ENCODE measurements at places on chromosomes 2 and 18.

DNA sequence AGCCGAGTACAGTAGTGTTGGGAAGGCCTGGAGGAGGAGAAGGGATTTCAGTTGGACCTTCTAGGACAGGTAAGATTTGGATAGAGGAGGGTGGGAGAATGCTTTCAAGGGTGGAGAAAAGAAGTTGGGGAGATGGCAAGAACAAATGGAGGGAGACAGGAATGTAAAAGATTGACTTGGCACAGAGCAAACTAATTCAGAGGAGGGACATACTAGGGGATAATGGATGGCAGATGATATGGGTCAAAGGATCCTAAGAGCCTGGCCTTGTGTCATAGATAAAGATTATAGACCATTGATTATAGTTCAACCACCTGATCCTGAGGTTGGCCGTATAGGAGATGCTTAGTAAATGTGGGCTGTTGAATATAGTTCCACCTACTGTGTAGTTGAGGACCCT lies 12.4 kb downstream of the WDR43 start:
- DNase-seq = no peak

- no peak for DNase-seq
Measured at GRCh38 chr2:196290569-196290968, 119.2 kb upstream of the STK17B start.

- no peak for DNase-seq
Measured at GRCh38 chr2:10173258-10174005, 50.9 kb downstream of the RRM2 start.

DNA sequence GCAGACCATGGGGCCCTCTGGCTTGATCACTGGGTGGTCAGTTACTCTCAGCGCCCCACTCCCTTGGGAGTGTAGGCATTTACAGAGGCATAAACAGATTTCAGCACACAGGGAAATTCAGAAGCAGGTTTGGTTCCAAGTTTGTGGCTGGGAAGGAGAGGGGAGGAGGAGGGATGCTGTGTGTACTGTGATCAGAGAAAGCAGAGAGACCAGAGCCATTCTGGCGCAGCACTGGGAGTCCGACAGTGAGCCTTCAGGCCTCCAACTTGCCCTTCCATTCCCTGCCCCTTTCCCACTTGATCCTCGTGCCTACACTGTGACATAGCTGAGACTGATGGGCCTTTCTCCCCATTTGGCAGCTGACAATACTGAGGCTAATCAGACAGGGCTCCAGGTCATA lies 47.8 kb upstream of the LOXHD1 start:
- DNase-seq = no peak

DNA sequence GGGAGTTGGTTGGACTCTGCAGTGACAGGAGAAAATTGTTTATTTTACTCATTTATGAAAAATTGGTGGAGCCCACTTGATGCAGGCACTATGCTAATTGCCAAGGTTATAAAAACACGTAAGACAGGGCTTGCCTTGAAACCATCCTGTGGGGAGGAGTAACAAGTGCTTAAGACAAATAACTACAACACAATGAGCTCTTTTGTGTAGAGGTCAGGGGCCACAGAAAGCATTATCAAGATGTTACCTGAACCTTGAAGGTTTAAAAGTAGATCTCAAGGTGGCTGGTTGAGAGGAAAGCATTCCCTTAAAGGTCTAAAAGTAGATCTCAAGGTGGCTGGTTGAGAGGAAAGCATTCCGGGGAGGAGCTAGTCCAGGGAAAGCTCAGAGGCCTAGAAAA lies 381.8 kb upstream of the POU3F3 start:
- DNase-seq = no peak

- DNase-seq = no peak
Measured at GRCh38 chr18:64380117-64380516, 231.2 kb upstream of the LINC00305 start.

GRCh38 chr2:108364676-108365297 lies 13.0 kb upstream of the SULT1C4 start:
- DNase-seq = peak; percentile 31

DNA sequence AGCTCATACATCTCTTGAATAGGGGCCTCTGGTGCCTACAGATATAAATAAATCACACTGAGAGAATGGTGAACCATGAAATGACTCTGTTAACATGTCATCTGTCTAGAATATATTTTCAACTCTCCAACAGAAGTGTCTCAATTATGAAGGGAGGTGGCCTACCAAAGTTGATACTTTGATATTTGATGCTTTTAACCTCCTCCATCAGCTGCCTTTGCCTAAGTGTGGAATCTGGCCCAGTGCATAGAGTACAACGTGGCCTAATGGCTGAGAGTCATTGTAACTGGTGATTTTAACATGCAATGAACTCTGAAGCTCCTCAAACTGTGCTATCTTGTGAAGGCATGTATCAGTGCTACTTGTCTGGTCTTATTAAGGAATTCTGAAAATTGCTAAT lies 93.4 kb downstream of the MYO3B start:
- DNase-seq = no peak

DNA sequence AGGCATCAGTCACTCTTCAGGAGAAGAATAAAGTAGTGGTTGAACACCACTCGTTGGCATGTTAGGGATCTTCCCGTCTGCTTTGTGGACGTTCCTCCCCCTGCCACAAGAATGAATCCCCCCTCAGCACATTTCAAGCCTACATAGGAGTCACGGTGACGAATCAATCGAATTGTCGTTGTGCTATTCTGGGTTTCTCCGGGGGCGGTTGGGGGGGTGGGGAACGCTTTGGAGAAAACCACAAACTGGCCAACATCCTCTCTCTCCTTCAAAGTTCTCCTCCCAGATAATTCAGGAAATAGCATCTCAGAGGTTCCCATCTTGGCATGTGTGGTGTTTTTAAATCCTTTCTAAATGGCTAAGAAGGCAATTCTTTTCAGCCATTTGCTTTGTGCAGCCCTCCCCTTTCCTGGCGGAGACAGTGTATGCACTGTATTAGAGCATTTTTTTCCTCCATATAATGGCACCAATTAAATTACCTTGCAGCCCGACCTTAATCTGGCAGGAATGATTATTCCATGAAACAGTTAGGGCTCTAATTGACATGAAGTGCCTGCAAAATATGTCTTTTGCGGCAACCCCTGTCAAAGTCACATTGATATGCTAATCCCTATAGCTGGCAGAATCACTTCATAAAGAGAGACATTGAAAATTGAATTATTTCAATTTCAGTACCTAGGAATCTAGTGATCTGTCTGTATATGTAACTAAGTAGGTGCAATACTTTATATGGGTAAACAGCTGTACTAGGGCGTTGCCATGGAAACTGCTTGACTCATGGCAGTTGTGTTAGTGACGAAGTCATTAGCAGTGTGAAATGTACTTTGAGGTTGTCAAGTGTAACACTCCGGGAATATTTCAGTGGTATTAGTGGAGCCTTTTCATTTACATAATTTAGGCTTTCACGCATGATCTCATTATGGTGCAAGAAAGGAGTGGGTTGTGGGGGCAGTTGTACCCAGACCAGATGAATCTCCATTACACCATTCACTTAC lies 323.4 kb upstream of the SLC14A2 start:
- DNase-seq = no peak

GRCh38 chr2:121031568-121032340 lies 253.2 kb downstream of the TFCP2L1 start:
- DNase-seq = no peak

DNA sequence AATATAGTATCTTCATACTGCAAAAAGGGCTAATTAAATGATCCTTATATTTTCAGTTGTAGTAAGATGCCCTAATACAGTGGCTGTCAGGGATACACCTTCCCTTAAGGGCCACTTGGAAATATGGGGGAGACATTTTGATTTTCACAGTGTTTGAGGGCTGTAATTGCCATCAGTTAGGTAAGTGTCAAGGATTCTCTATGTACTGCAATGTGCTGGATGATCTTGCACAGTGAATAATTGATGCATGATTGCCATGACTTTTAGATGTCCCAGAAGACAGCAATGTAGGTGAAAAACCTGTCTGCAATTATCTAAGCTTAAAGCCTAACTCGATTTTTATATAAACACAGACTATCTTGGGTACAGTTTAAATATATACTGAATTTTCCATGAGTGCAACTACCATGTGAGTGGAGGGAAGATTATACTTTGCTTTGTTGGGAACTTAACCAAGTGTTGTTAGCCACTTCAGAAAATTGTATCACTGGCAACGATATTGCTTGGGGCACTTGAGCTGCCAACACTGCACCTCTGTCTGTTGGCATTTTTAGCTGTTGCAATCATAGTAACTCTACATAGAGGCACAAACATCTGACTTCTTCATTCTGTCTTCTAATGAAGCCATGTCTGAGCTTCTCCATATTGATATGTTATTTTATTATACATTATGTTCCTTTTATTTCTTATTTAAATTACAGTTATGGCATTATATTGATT lies 45.2 kb downstream of the MAIP1 start:
- no peak for DNase-seq

DNA sequence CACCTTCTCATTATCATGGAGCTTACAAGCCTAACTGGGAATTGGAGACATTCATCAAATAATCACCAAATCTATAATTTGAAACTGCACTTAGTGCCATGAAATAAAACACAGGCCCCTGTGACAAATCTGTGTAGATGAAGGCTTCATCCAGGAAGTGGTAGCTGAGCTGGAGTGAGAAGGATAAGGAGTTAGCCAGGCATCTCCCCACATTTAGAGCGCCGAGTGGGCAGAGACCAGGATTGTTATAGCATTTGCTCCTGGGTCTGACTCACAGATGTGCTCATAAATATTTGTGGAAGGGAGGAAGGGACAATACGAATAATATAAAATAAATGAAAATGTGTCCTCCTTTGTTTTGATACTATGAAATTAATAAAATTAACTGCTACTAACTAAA lies 2.5 kb upstream of the MAT2A start:
- DNase-seq = peak; percentile 23
